ENCODE measurements at places on chromosomes 1 and 21. TPM values are rescaled to one million over a fixed set of nuclear protein-coding genes. Genes with fewer than 3 reads are reported as not detected.

The MROH7 gene
- total RNA-seq = 0.50 TPM

The EPS8L3 gene
- total RNA-seq = not detected

The ADIPOR1 gene
- 71.6 TPM for total RNA-seq

The ZBTB18 gene
- total RNA-seq = 4.8 TPM

The KMO gene
- total RNA-seq = 0.17 TPM

The TMEM81 gene
- 1.5 TPM for total RNA-seq

The LINGO4 gene
- total RNA-seq = not detected

The IQGAP3 gene
- 50.3 TPM for total RNA-seq

The BNIPL gene
- under 0.01 TPM for total RNA-seq

The ARHGEF2 gene
- 173 TPM for total RNA-seq

The DARS2 gene
- total RNA-seq = 31.0 TPM

The GPR3 gene
- total RNA-seq = not detected

The KCNC4 gene
- 8.6 TPM for total RNA-seq

The HES2 gene
- total RNA-seq = 1.3 TPM

The PLPPR4 gene
- total RNA-seq = 1.9 TPM

The IL24 gene
- total RNA-seq = under 0.01 TPM

The SPATA46 gene
- total RNA-seq = not detected

The CCDC27 gene
- total RNA-seq = not detected

The KCNE2 gene
- total RNA-seq = not detected

The OLIG2 gene
- total RNA-seq = not detected

Measured in smooth muscle cell of trachea (primary cell).